ENCODE measurements at places on chromosomes 2 and 18.

- no peak for DNase-seq
These were observed 27.7 kb downstream of the METTL8 start for GRCh38 chr2:171406044-171406443.

DNA sequence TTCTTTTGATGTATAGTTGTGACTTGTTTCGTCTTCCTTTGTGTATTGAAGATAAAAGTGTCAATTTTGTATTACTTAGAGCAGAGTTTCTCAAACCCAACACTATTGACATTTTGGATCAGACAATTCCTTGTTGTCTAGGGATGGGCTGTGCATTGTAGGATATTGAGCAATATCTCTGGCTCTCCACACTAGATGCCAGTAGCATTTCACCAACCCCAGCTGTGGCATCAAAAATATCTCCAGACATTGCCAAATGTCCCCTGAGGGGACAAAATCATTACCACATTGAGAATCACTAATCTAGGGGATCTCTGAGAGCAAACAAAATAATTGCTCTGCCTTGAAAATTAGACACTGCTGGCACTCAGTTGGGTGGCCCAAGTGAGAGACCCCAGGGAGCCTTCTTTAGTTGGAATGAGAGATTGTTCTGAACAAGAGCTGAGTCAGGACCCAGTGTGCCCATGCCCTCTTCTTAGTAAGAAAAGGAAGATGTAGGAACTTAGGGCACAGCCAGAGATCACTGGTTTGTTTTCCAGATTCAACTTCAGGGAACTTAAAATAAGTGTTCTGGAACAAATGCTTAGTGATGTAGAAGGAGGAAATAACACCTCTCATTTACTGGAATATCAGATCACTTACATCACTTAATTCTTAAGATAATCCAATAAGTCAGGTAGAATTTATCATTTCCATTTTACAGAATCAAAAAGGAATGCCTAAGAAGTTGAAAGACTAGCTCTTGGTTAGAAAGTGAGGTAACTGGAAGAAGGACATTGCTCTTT is 466.6 kb upstream of the TNP1 start:
- no peak for DNase-seq

DNA sequence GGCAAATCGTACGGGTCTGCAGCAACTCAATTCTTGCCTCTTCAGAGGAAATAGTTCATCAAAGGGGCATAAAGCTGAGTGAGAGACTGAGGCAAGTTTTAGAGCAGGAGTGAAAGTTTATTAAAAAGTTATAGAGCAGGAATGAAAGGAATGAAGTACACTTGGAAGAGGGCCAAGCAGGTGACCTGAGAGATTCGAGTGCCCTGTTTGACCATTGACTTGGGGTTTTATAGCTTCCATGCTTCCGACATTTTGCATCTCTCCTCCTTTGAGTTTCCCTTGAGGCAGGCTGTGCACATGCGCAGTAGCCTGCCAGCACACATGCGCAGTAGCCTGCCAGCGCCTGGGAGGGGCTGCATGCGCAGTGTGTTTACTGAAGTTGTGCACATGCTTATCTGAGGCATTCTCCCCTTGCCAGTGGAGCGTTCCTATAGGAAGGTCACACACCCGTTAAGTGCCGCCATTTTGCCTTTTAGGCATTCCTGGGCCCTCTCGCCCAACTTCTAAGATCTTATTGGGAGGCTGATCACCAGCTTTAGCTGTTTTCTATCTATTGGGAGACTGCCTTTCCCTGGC is 265.5 kb upstream of the MGAT5 start:
- no peak for DNase-seq

- DNase-seq: no peak
These were observed 1389.7 kb downstream of the DSC3 start for GRCh38 chr18:29652797-29653196.

- no peak for DNase-seq
These were observed 396.4 kb upstream of the TNP1 start for GRCh38 chr2:217256251-217256650.

GRCh38 chr2:239369631-239370161 is 31.1 kb downstream of the HDAC4 start:
- no peak for DNase-seq

GRCh38 chr2:219368690-219369191 is 19.0 kb downstream of the DNPEP start:
- DNase-seq: no peak

Data from thoracic aorta (tissue), 2 donors.